ENCODE measurements at places on chromosomes 6 and 20.

GRCh38 chr6:35562060-35562459, 49.4 kb upstream of the TULP1 start:
- no peak for DNase-seq

DNA sequence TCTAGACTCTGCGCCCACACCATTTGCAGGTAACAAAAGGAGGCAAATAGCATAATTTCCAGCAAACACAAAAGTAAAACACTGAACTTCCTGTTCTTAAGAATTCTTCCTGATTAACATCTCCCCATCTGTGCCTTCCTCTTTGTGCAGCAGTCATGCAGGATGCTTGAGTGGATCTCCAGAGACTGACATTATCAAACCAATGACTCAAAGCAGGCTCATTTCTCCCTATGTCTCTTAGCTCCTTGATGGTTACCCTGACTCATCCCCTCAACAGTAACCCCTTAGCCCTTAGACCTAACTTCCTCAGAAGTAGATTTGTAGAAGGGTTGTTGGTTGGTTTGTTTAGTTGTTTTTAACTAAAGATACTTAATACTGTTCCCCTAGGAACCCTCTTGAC, 137.0 kb upstream of the RIN2 start:
- no peak for DNase-seq

DNA sequence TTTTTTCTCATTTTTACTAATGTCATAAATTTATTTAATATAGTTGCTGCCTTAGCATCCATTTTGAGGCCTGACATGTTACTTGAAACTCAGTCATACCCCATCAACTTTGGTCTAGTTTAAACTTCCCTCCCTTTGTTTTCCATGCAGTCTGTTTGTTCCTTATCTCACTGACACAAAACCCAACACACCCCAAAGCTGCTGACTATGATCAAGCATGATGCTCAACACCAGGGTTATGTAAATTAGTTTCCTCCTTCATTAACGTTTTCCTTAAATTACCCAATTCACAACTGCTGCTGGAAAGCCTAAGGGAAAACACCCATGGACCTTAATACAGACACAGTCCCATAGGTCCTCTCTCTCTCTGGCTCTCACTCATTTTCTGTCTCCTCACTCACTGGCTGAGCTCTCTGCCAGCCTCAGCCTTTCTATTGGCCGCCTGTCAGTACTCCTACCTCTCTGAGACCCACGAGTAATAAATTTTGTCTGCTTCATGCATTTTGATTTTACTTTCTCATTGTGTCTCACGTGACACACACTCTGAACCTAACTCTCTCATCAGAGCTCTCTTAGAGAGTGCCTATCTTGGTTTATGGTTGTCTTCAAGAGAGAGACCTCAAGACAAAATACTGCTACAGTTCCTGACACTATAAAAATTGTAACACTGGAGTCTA, 904.5 kb downstream of the C6orf118 start:
- DNase-seq: no peak

DNA sequence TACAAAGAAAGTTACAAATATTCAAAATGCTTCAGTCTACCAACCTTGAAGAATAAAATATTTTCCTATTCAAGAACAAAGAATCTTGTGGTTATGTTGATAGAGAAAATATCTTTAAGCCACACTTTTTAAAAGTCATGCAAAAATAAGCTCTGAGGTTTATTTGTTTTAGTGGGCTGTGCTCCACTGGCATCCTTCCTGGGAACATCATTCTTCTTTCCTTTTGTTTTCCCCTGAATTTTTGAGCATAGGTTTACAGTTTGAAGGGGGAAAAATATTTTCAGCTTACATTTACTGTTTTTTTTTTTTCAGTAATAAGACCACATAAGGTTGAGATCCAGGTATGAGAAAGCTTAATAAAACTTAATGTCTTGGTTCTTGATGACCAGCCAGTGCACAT, 72.0 kb upstream of the BACH2 start:
- no peak for DNase-seq

DNA sequence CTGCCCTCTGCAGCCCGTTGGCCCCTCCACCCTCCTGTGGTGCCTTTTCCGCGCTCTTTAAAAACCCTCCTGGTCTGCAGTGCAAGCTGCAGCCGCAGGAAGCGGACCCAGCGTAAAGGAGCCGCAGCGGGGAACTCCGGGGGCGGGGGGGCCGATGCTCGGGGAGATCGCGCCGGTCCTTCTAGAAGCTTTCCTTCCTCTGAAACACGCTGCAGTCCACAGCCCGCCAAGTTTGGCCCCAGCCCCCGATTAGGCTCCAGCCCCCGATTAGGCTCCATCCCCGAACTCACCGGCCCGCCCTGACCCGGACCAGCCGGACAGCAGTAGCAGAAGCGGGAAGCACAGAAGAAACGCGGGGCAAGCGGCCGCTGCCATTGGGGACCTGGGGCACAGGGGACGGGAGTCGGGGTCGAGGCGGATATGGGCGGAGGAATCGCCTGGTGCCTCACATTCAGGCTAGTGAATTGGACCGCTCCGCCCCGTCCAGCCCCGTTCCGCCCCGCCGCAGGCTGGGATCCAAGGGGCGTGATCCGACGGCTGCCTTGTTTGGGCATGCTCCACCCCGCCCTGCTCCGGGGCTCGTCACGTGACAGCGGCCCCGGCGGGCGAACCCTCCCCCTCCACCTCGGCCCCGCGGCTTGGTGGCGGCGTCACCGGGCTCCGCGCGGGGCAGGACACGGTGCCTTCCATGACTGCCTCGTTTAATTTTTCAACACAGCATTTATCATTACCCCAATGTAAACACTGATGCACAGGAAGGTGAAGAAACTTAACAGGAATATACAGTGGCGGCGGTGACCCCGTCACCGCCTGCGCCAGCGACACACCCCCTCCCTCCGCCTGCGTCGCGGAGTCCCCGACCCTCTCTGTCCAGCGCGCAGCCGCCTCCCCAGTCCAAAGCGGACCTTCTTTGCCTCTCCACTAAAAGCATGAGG, 20.3 kb downstream of the RAET1L start:
- peak; percentile 84 for DNase-seq

- no peak for DNase-seq
These were observed 188.8 kb downstream of the BACH2 start for GRCh38 chr6:90107771-90108282.

GRCh38 chr6:166382500-166382932, 224 bp downstream of the MPC1 start:
- no peak for DNase-seq
